ENCODE measurements at places on chromosomes 3 and 15.
A peak's percentile ranks its signal among the peaks of the same experiment; 100 is the strongest.

DNA sequence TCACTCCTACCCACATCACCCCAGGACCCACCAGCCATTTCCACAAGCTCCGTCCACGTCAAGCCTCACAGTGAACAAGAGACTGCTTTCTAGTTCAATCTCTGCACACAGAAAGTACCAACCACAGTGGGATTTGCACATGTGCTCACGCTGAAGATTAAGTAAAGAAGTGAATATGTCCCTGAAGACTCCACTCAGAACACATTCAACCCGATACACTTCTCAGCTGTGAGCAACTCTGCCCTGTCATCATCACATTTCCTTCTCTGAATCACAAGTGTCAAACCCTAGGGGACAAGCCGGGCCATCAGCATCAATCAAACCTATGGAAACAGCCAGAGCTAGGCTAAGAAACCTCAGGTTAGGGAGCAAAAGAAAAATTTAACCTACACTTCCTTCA, 1.9 kb downstream of the STIMATE start:
- no peak for DNase-seq
- H3K27me3 ChIP-seq, result no peaks in the 10 kb centered on the region
- no peaks in the 10 kb centered on the region for H3K36me3 ChIP-seq
- H3K27ac ChIP-seq, result peak overlapping the region; percentile 80
- H3K4me3 ChIP-seq, result no peak overlapping the region
- H3K4me1 ChIP-seq, result peaks cover 20% of the 10 kb centered on the region

GRCh38 chr3:38454884-38455638, 1.4 kb downstream of the ACVR2B start:
- peak overlapping the region; percentile 45 for H3K27ac ChIP-seq
- H3K4me1 ChIP-seq, result peaks cover 23% of the 10 kb centered on the region
- no peaks in the 10 kb centered on the region for H3K36me3 ChIP-seq
- peak overlapping the region; percentile 99 for H3K4me3 ChIP-seq

GRCh38 chr3:43319376-43319775, 33.0 kb downstream of the SNRK start:
- H3K4me3 ChIP-seq, result no peak overlapping the region
- H3K4me1 ChIP-seq, result no peaks in the 10 kb centered on the region
- no peak overlapping the region for H3K27ac ChIP-seq
- H3K27me3 ChIP-seq, result no peaks in the 10 kb centered on the region

- no peaks in the 10 kb centered on the region for H3K4me1 ChIP-seq
- no peaks in the 10 kb centered on the region for H3K36me3 ChIP-seq
- H3K27me3 ChIP-seq, result no peaks in the 10 kb centered on the region
- peak; percentile 68 for DNase-seq
Measured at GRCh38 chr3:32177702-32178198, 60.7 kb upstream of the CMTM8 start.

DNA sequence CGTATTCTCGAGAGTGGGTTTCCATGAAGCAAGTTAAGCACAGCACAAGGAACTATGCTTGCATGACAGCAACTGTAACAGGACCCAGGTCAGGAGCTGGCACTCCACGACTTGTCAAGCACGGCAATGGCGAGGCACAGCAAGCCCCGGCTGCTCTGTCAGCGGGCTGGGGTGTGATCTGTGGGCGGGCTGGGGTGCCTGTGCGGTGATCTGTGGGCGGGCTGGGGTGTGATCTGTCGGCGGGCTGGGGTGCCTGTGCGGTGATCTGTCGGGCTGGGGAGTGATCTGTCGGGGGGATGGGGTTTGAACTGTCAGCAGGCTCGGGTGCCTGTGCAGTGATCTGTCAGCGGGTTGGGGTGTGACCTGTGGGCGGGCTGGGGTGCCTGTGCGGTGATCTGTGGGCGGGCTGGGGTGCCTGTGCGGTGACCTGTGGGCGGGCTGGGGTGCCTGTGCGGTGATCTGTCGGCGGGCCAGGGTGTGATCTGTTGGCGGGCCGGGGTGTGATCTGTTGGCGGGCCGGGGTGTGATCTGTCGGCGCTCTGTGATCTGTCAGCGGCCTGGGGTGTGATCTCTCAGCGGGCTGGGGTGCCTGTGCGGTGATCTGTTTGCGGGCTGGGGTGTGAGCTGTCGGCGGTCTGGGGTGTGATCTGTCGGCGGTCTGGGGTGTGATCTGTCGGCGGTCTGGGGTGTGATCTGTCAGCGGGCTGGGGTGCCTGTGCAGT, 205.7 kb downstream of the XXYLT1 start:
- no peak overlapping the region for H3K4me3 ChIP-seq
- H3K27me3 ChIP-seq, result no peaks in the 10 kb centered on the region
- peaks cover 9% of the 10 kb centered on the region for H3K36me3 ChIP-seq
- no peak for DNase-seq
- H3K4me1 ChIP-seq, result no peaks in the 10 kb centered on the region

DNA sequence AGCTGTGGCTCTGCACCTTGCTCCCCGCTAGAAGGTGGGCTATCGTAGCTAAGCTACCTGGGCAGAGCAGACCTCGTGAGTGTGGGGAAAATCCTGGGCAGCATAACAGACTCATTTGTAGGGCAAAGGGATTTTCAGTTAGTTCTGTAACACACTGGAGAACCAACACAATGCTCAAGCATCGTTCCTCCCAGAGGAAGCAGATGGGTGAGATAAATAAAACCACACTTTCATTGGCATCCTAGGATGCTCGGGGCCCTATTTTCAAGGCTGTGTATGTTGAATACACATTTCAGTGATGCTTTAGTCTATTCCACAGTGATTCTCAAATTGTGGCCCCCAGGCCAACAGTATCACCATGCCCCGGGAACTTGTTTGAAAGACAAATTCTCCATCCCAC, 20.0 kb downstream of the LIPC start:
- H3K27me3 ChIP-seq, result no peaks in the 10 kb centered on the region
- no peak for DNase-seq
- H3K27ac ChIP-seq, result no peak overlapping the region
- H3K4me1 ChIP-seq, result peaks cover 8% of the 10 kb centered on the region

- no peaks in the 10 kb centered on the region for H3K36me3 ChIP-seq
- no peaks in the 10 kb centered on the region for H3K4me1 ChIP-seq
- no peaks in the 10 kb centered on the region for H3K27me3 ChIP-seq
- peak overlapping the region; percentile 80 for H3K27ac ChIP-seq
- peak overlapping the region; percentile 89 for H3K4me3 ChIP-seq
- no peak for DNase-seq
Measured at GRCh38 chr15:51621936-51622603, 501 bp downstream of the DMXL2 start.

GRCh38 chr15:42788725-42789124, 51.8 kb upstream of the CDAN1 start:
- H3K27me3 ChIP-seq, result no peaks in the 10 kb centered on the region
- no peak for DNase-seq
- H3K4me1 ChIP-seq, result no peaks in the 10 kb centered on the region

- H3K27me3 ChIP-seq, result no peaks in the 10 kb centered on the region
- H3K27ac ChIP-seq, result no peak overlapping the region
Measured at GRCh38 chr3:165181556-165181955, 14.6 kb downstream of the SLITRK3 start.

- no peak overlapping the region for H3K27ac ChIP-seq
- DNase-seq, result no peak
- peaks cover 9% of the 10 kb centered on the region for H3K4me1 ChIP-seq
- no peaks in the 10 kb centered on the region for H3K36me3 ChIP-seq
- H3K4me3 ChIP-seq, result no peak overlapping the region
Measured at GRCh38 chr3:160815280-160815679, 59.2 kb downstream of the PPM1L start.

DNA sequence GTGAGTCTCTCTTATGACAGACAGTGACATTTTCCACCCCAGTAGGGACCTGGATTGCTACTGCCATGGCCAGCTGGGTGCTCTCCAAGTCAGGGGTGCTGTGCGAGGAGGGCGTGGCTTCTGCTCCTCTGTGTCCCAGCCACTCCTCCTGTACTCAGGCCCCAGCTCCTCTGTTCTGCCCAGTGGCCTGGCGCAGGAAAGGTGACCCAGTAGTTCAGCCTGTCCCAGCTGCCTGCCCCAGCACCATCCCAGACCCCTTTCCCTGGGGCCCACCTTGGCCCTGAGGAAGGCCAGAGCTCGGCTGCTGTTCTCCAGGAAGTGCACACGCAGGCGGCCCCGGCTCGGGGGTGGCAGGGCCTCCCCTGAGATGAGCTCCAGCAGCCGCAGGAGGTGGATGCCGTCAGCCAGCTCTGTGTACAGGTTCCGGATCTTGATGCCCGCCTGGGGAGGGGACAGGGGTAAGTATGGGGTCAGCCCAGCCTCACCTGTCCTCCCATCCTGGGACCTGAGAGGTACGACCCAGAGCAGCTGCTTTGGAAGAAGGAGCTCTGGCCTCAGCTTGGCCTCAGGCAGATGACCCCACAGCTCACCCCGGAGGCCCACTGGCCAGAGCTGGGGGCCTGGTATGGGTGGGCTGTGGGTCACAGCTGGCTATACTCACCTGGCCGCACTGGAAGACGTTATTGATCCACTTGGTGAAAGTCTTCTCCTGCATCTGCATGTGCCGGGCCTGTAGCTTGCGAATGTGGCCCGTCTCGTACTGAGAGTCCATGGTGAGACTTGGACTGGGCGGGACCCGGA, 1.0 kb downstream of the SPTBN5 start:
- H3K4me3 ChIP-seq, result no peak overlapping the region
- no peaks in the 10 kb centered on the region for H3K36me3 ChIP-seq
- no peak overlapping the region for H3K27ac ChIP-seq
- DNase-seq, result no peak
- no peaks in the 10 kb centered on the region for H3K27me3 ChIP-seq

- H3K4me3 ChIP-seq, result no peak overlapping the region
- H3K27me3 ChIP-seq, result no peaks in the 10 kb centered on the region
- no peaks in the 10 kb centered on the region for H3K36me3 ChIP-seq
Measured at GRCh38 chr3:77362936-77363335, 323.0 kb downstream of the ROBO2 start.

DNA sequence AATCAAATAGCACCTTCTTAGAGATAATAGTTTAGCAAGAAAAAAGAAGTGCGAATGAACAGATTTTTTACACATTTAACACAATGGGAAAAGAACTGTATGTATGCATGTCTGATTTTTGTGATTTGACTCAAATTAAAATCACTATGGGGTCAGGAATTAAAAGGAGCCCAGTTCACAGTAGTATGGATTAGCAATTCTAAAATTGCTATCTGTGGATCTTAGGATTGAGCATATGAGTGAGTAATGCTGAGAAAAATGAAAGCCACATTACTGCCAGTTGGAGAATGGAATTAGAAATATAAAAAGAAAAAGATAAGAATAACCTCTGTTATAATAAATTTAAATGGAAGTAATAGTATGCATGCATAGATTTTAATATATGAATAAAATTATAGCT, 386.8 kb upstream of the PLSCR5 start:
- H3K36me3 ChIP-seq, result no peaks in the 10 kb centered on the region
- H3K4me3 ChIP-seq, result no peak overlapping the region
- H3K27me3 ChIP-seq, result no peaks in the 10 kb centered on the region

DNA sequence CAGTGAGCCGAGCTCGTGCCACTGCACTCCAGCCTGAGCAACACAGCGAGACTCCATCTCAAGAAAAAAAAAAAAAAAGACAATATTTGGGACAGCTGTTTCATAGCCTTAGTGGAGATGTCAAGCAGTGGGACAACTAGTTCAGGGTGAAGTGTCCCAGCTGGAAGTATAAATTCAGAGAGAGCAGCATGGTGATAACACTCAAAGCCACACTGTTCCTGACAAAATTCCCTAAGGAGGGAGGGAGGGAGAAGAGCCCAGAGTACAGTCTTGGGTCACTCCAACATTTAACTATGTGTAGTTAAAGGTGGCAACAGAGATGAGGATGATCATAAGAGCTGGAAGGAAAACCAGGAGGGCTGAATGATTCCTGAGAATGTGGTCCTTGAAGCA, 21.1 kb upstream of the IP6K2 start:
- H3K36me3 ChIP-seq, result no peaks in the 10 kb centered on the region
- no peaks in the 10 kb centered on the region for H3K27me3 ChIP-seq
- no peak for DNase-seq

- H3K27ac ChIP-seq, result no peak overlapping the region
- H3K27me3 ChIP-seq, result no peaks in the 10 kb centered on the region
- H3K4me1 ChIP-seq, result peaks cover 3% of the 10 kb centered on the region
- no peaks in the 10 kb centered on the region for H3K36me3 ChIP-seq
- no peak overlapping the region for H3K4me3 ChIP-seq
Measured at GRCh38 chr3:53843195-53844177, 2.7 kb downstream of the CHDH start.

DNA sequence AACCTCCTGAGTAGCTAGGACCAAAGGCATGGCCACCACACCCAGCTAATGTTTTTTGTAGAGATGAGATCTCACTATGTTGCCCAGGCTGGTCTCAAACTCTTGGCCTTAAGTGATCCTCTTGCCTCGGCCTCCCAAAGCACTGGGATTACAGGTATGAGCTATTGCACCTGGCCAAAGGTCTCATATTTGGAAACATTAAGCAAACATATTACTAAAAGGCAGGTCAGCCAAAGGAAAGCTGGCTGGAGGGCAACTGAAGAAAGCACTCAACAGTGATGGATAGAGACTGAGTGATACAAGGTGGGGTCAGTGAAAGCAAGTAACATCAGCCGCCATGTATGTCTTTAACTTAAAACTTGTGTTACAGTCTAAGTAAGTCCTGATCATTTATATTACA, 57.5 kb downstream of the TBC1D2B start:
- H3K27me3 ChIP-seq, result no peaks in the 10 kb centered on the region
- H3K4me1 ChIP-seq, result no peaks in the 10 kb centered on the region
- peaks cover 49% of the 10 kb centered on the region for H3K36me3 ChIP-seq
- no peak overlapping the region for H3K27ac ChIP-seq
- H3K4me3 ChIP-seq, result no peak overlapping the region
- DNase-seq, result no peak

- H3K4me1 ChIP-seq, result no peaks in the 10 kb centered on the region
- H3K27me3 ChIP-seq, result no peaks in the 10 kb centered on the region
- H3K36me3 ChIP-seq, result no peaks in the 10 kb centered on the region
Measured at GRCh38 chr3:107910713-107911259, 180.0 kb downstream of the CD47 start.

- H3K36me3 ChIP-seq, result no peaks in the 10 kb centered on the region
- no peak overlapping the region for H3K27ac ChIP-seq
- H3K4me3 ChIP-seq, result no peak overlapping the region
- no peaks in the 10 kb centered on the region for H3K4me1 ChIP-seq
- DNase-seq, result no peak
Measured at GRCh38 chr3:32903953-32904352, 47.5 kb upstream of the CCR4 start.

DNA sequence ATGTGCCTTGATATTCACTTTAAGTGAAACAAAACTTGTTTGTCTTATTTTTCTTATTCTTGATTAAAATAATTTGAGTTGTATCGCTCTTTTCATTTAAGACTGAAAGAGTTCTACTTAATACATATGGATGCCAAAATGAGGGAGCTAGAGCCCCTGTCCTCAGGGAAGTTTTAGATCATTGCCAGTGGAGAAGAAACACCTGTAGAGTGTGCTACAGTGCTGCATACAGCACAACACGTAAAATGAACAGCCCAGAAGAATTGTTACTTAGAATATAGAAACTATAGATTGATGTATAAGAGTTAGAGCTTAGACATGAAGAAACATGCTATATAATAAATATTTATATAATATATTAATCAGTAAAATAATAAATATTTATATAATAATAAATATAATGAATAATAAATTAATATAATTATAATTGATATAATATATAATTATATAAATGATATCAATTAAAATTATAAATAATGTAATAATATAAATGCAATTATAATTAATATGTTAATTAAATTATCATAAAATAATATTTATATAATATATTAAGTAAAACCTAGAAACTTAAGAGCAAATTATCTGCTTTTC, 1234.7 kb downstream of the ROBO2 start:
- no peaks in the 10 kb centered on the region for H3K36me3 ChIP-seq
- H3K27me3 ChIP-seq, result no peaks in the 10 kb centered on the region
- H3K4me1 ChIP-seq, result no peaks in the 10 kb centered on the region
- H3K4me3 ChIP-seq, result no peak overlapping the region

- H3K27ac ChIP-seq, result peak overlapping the region; percentile 80
- no peak for DNase-seq
- H3K4me3 ChIP-seq, result no peak overlapping the region
- H3K27me3 ChIP-seq, result no peaks in the 10 kb centered on the region
Measured at GRCh38 chr3:122975924-122976293, 51.7 kb downstream of the SEMA5B start.
